ENCODE measurements at places on chromosomes 16 and 17.
A peak's percentile ranks its signal among the peaks of the same experiment; 100 is the strongest.

- DNase-seq: no peak
Observed at GRCh38 chr16:85584267-85584666, 28.9 kb upstream of the GSE1 start.

DNA sequence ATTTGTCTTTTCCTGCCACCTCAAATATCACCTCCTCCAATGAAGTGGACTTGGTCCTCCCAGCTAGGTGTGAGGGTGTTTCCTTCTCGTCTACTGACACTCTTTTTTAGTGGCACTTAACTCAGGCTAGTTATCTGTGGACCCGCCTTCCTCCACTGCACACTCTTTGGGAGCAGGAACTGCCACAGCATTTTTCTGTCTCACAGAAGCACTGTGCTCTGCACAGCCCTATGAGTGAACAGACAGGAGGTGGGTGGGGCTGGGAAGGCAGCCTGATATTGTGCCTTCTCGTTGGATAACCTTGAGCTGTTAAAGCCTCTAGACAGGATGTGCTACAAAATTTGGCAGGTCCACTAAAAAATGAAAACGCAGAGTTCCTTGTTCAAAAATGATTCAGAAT is 31.9 kb upstream of the HOXB13 start:
- DNase-seq: no peak

GRCh38 chr16:21628121-21628726 is 24.2 kb downstream of the IGSF6 start:
- DNase-seq: no peak

DNA sequence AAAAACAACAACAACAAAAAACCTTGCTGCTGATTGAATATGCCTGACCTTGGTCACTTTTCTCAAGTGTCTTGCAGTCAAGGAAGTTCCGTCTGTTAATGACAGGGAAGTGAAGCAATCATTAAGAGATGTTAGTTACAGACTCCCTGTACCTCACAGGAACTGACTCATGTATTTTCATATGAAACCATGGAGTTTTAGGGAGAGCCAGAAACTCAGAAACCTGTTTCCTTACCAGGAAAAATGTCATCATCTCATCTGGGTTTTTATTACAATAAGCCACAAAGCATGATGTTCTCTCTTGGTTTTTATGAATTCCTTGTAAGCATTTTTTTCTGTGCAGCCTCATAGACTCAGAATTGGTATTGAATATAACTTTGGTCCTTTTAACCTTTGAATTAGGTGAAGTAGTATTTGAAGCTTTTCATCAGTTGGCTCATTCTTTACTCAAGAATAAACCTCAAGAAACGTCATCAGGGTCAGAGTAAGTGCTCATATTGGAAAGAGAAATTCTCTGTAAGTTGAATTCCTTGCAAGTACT is 10.3 kb downstream of the LYRM1 start:
- no peak for DNase-seq

GRCh38 chr17:45376171-45377005 is 56.3 kb downstream of the ARHGAP27 start:
- DNase-seq: no peak

GRCh38 chr17:57645950-57646665 is 99.0 kb downstream of the CCDC182 start:
- DNase-seq: no peak

GRCh38 chr17:6279659-6280058 is 155.3 kb downstream of the AIPL1 start:
- peak; percentile 21 for DNase-seq

DNA sequence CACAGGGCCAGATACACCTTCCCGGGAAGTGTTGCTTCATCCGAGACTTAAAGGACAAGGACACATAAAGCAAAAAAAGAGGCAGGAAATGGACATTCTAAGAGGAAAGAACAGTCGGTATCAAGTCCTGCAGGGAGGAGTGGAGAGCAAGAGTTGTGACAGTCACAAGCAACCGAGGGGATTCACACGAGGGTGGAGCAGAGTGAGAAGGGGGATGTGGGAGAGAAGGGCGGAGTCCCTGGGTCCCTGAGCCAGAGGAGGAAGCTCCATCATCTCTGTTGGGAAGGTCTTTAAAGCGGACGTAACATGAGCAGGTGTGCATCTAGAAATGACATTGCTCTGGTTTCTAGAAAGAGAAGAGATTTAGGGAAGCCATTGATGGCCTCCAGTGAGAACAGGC is 47.1 kb downstream of the AIPL1 start:
- no peak for DNase-seq

DNA sequence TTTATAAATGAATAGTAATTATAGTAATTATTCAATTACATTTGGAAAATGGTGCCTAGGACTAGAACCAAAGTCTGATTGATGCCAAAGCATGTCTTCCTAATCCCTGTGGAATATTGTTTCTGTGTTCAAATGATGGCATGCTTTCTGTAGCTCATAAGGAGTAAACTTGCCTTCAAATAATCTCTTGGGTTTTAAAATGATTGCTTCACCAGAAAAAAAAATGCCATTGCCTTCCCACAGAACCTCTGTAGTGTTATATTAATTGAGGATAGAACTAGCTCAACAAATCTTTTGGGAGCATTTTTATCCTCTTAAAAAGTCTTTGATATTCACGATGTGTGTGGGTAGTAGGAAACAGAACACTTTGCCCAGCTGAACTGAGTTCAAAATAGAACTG is 7.7 kb upstream of the TMEM100 start:
- DNase-seq: no peak

DNA sequence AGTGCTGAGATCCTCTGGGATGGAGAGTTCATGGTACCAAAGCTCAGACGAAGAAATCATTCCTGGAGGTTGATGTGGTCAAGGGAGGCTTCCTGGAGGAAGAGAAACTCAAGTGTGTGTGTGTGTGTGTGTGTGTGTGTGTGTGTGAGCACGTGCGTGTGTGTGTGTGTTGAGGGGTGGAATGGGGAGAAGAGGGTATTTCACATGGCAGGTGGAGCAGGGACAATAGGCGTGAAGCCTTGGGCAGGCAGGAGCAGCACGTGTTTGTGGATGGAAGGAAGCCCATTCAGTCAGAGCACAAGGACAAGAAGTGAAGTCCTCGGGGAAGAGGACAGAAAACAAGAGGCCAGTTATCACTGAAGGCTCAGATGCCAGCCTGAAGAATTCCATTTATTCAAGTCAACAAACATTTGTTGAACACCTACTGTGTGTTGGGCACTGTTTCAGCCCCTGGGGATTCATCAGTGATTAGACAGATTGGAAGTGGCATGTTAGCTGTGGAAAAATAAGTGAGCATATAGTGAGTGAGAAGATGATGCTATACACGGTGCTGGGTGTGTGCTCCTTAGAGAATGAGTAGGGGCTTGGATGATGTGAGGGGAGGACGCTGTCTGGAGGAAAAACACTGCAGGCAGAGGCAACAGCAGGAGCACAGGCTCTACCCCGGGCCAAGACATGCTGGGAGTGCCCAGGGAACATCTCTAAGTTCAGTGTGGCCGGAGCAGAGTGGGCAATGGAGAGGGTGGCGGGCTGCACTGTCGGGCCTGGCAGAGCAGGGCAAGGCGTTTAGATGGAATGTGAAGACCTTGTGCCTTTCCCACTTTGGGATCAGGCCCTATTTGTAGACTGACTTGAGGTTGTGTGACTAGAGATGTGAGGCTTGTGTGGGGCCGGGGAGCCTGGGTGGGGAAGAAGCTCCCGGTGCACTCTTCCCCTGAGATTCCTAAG is 267.1 kb downstream of the CBLN1 start:
- DNase-seq: no peak

DNA sequence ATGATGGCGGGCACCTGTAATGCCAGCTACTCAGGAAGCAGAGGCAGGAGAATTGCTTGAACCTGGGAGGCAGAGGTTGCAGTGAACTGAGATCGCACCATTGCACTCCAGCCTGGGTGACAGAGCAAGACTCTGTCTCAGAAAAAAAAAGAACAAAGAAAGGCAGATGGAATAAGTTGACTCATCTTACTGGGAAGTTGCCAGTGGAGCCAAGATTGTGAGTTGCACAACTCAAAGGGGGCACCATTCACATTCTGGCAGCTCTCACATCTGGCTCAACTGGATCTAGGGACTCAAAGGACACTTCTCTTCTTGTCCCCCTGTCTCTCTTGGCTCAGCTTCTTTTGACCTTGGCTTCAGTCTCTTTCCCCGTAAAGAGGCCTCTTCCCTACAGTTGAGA is 53.7 kb upstream of the ETV4 start:
- DNase-seq: no peak

DNA sequence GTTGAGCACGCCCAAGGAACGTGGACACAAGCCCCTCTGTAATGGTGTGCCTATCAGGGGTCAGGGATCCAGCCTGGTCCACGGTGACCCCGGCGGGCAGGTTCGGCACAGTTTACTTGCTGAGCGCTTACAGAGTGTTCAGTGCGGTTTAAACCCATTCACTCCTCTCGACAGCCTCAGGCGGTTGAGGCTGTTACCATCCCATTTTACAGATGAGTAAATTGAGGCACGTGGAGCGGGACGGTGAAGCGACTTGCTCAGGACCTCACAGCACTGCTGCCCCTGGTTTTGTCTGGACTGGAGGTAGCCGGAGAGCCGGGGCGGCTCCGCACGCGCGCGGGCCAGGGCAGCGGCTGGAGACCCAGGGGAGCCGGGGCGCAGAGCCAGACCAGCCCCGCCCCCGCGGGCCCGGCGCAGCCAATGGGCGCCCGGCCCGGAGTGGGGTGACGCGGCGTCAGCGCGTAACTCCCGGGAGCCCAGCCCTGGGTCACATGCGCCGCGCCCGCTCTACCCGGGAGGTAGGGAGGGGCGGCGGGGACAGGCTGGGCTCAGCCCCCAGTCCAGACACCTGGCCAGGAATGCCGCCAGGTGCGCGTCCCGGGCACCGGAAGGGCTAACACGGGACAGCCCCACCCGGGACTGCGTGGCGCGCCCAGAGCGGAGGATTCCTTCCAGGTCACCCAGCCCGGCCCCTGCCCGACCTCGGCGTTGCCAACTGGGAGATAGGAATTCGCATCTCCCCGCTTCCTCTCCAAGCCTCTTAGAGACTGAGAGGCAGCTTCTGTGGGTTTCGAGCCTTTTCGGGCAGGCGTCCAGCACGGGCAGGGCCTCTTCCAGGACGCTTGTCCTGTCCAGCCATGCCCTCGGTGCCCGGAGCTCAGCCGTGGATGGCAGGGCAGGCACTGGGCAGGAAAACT is 3.3 kb upstream of the SREBF1 start:
- DNase-seq: peak; percentile 66

DNA sequence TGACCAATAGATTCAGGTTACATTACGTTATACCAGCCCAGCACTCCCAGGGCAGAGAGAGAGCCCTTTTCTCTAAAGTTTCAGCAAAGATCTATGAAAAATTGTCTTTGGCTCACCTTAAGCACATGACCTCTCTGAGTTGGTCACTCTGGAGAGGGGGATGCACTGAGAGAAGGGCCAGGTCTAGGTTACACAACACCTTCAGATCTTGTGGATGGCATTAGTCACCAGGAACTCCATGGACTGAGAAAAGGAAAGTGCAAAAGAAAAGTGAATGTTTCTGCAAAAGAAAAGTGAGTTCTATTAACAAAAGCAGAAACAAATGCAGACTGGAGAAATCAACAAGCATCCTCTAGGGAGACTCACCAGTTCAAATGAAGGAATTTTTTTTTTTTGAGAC is 253.3 kb upstream of the SALL1 start:
- DNase-seq: no peak

GRCh38 chr16:70760221-70760620 is 40.7 kb downstream of the VAC14 start:
- no peak for DNase-seq

- DNase-seq: no peak
Observed at GRCh38 chr17:64534187-64534586, 27.4 kb downstream of the CEP95 start.

GRCh38 chr17:3665834-3666233 is 2.5 kb downstream of the TAX1BP3 start:
- no peak for DNase-seq

GRCh38 chr16:67734731-67735201 is 15.7 kb upstream of the GFOD2 start:
- DNase-seq: no peak

GRCh38 chr17:16569358-16569712 is 331 bp upstream of the ZNF287 start:
- DNase-seq: no peak

GRCh38 chr16:10609402-10609774 is 29.0 kb upstream of the EMP2 start:
- no peak for DNase-seq
